ENCODE measurements at places on chromosomes 2 and 18.

- DNase-seq: no peak
These were observed 73.7 kb upstream of the DPP10 start for GRCh38 chr2:114368705-114369104.

GRCh38 chr18:35345460-35345921 lies 1.3 kb upstream of the ZNF24 start:
- DNase-seq: no peak

- DNase-seq: no peak
These were observed 370.4 kb downstream of the CLIP4 start for GRCh38 chr2:29485631-29486030.

DNA sequence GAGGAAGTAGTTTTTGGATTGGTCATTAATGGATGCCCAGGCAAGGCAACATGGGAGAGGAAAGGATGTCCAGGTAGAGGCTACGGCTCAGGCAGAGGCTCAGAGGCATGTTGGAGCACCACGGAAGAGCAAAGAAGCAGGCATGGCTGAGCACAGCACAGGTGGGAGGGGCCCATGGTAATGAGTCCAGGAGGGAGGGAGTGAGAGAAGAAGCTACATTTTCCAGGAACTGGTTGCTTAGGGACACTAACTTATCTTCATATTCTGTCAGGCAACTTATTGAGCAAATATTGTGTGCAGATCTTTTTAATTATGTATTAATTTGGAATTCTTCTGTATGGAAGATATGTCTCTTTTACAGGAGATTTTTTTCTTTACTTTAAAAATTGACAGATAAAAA lies 42.2 kb downstream of the ARHGEF4 start:
- DNase-seq: no peak

- DNase-seq: peak; percentile 83
These were observed 217.7 kb downstream of the LRRTM1 start for GRCh38 chr2:80086831-80087230.

- DNase-seq: no peak
These were observed 492.6 kb downstream of the SLC4A3 start for GRCh38 chr2:220120041-220120440.

GRCh38 chr2:12716032-12716281 lies 779 bp upstream of the TRIB2 start:
- peak; percentile 78 for DNase-seq

GRCh38 chr2:158809816-158810215 lies 14.7 kb downstream of the DAPL1 start:
- DNase-seq: no peak

DNA sequence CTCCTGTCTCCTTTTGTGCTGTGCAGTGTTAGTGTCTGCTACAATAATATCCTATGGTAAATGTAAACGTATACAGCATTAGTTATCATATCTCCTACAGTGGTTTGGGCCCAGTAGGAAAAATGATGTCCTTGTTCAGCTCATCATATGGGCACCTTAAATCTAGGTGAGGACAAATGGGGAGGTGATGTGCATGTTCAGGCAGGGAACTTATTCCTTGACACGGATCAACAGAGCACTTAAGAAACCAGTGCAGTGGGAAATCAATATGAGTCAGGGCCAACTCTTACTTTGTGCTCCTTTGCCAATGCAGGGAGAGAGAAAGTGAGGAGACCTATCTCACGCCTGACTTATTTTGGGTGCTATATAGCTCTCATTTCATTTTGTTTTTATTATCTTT lies 76.4 kb downstream of the KLHL14 start:
- DNase-seq: no peak

DNA sequence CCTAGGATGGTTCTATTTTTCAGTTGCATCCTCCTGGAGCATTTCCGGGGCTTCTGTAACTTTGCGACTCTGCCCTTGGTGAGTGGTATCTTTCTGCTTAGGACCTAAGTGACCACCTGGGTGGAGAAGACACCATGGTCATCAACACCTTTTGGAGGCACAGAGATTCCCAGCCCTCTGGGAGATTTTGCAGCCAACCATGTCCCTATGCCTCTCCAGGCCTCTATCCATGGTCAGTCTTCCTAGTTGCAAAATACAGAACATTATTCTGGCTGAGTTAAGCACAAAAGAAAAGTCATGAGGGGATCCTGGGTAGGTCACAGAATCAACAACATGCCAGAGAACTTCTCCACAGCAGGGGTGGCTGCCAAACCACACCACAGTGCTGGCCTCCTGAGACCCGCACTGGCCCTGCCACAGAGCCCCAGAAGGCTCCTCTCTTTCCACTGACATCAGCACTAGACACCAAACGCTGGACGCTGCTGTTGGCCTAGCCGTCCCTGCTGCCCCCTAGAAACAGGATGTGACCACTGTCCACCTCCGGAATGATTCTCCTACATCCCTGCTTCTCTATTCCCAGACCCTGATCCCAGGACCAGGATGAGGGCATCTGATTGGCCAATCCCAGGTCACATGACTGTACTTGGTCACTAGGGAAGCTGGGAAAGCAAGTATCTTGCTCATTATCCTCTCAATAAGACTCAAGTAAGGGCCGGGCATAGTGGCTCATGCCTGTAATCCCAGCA lies 47.7 kb downstream of the SMAD7 start:
- peak; percentile 44 for DNase-seq

DNA sequence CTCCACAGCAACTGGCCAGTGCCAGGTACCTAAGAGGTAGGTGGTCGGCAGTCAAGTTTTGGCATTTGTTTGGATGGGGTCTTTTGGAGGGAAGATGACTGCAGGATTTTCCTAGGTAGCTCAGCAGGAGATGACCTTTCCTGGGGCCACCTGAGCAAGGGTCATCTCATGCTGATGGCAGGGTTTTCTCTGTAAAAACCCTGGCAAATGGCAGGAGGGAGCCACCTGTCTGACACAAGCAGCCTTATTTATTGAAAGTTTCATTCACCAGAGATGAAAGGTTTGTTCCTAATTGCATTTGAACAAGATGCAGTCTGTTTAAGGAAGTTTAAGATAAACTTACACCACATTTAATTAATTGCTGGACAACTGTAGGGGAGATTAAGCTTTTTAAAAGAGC lies 31.6 kb upstream of the ACAA2 start:
- DNase-seq: no peak

DNA sequence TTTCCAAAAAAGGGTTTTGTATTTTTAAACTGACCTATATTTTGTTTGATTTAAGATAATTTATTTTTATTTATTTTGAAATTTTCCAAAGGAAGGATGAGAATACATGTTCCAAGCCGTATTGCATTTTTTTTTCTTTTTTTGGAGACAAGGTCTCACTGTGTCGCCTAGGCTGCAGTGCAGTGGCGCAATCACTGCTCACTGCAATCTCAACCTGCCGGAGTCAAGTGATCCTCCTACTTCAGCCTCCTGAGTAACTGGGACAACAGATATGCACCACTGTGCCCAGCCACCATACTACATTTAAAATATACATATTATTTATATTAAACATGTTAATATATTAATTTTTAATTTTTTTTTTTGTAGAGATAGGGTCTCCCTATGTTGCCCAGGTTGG lies 15.0 kb downstream of the GEN1 start:
- no peak for DNase-seq

GRCh38 chr2:157320409-157320808 lies 5.2 kb downstream of the ERMN start:
- no peak for DNase-seq

DNA sequence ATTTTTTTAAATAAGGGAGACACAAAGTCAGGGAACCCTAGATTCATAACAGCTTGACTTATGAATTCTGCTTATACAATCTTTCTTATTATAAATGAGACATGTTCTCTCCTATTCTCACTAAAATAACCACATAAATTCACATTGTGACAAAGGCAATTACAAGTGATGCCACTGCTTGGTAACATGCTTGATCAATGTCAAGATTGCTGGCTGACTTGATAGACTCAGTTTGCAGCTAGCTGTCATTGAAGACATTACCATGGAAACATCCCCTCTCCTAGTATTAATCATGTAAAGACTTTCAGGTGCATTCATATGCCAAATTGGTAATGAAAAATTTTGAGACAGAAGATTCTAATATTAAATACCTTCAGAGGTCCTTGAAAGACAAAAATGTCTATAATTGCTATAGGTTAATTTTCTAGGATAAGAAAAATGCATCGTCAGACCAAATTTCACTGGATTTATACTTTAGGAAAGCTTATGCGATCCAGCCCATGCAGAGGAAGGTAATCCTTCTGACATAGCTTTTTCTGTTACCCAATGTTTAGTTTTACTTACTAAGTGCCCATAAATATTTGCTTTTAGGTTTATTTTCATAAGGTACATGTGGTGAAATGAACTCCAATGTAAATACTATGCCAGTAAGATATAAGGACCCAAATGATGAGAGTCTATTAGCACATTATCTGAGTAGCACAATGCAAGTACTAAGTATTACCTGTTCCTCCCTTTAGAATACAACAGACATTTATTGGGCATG lies 32.6 kb upstream of the ENOSF1 start:
- no peak for DNase-seq

GRCh38 chr2:170446078-170446477 lies 268.1 kb downstream of the MYO3B start:
- DNase-seq: no peak

DNA sequence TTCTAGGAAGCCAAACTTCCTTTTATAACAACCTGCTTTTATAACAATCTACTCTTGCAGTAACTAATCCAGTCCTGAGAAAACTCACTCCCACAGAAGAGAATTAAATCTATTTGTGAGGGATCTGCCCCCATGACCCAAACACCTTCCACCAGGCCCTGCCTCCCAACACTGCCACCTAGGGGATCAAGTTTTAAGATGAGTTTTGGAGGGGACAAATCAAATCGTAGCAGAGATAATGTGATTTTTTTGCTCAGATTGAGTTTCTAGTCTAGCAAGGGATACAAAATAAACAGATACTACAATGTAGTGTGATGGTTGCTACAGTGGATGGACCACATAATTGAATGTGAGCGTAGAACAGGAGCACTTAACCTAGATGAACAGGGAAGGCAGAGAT lies 52.2 kb downstream of the NCOA1 start:
- no peak for DNase-seq

- no peak for DNase-seq
These were observed 12.6 kb downstream of the GNLY start for GRCh38 chr2:85706599-85707296.

DNA sequence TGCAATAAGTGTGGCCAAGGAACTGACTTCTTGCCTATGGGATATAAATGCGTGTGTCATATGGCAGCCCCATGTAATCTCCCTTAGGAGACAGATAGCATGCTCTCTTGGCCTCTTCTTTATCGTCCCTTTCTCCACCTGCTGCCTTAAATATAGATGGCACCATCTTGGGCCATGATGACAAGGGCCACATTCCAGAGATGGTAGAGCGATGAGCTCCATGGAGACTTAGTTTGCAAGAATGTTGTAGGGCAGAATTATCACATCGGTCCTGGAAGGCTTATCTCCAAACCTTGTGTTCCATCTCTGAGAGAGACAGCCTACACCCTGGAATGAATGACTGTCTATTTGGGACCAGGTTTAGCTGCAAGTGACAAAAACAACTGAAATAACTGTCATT lies 536.7 kb downstream of the TNS1 start:
- no peak for DNase-seq

DNA sequence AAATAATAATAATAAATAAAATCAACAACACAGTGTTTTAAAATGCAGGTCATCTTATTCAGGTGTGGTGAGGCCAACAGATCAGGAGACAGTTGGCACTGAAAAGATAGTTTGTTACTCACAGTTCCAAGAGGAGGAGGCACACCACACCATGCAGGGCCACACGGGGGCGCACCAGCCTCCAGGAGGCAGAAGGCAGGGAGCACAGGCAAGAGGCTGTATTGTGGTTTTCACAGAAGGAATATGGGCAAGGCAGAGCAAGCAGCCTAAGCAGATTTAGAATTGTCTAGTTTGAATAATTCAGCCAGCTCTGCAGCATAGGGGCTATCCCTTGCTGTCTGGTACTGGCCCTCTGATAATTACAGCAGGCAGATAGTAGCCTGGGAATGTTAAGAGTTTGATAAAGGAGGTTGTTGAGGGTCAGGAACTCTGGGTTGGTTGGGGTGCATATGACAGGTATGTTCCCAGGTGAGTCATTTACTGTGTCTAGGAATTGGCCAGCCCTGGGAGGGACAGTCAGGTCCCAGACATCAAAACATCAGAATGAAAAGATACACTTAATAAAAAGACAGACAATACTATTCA lies 31.3 kb downstream of the KIAA2012 start:
- peak; percentile 77 for DNase-seq

DNA sequence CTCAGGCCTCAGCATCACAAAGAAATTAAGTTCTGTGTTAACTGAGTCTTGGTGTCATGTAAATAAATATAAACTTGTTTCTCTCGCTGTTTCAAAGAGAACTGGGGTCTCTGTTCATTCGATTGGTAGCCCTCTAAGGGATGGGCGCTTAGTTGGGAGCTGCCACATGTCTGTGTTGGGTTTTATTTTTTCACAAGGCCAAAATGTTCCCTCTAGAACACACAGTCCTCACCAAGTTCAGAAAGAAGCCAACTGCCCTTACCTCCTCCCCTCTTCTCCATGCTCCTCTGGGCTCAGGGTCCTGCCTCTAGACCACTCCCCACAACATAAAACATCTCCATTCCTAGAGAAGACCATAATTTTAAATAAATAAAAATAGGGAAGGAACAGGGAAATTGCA lies 490.9 kb downstream of the TNS1 start:
- no peak for DNase-seq

- no peak for DNase-seq
These were observed 16.6 kb downstream of the INPP5D start for GRCh38 chr2:233076749-233077148.

GRCh38 chr2:223052548-223053483 lies 826 bp downstream of the KCNE4 start:
- DNase-seq: no peak

DNA sequence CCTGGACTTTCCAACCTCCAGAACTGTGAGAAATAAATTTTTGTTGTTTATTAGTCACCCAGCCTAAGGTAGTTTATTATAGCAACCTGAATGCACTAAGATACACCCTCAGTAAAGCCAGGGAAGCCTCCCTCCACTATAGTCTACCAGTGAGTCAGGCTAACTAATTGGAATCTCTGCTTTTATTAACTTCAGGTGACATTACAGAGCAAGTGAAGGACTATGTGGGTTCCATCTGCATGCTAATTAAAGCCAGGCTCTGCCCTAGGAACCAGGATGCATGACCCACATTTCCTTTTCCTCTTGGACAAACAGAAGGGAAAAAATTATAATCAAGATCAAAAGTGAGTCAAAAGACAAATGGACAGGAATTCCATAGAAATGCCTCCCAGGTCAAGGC lies 56.1 kb downstream of the ZC3H8 start:
- peak; percentile 45 for DNase-seq

- no peak for DNase-seq
These were observed 636.4 kb downstream of the PLCL1 start for GRCh38 chr2:198440833-198441232.

DNA sequence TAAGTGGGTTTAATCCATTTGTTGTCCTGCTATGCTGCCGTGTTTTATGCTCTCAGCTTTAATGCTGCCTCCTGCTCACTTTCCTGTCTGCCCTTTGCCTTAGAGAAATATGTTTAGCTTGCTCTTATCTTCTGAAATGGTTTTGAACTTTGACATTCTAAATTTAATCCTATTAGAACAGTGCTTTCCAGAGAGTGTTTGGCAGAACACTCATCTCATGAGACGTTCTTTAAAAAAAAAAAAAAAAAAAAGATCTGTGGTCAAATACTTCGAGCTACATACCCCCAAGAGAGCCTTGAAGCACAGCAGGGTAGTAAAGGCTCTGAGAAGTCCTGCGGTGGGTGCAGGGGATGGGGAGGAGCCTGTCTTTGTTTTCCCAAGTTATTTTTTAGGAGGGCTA lies 161.3 kb downstream of the SPP2 start:
- no peak for DNase-seq

- DNase-seq: peak; percentile 37
These were observed 37.5 kb downstream of the ANXA4 start for GRCh38 chr2:69779258-69780001.
